ENCODE measurements at places on chromosomes 6 and 20. TPM values are rescaled to one million over a fixed set of nuclear protein-coding genes. Genes with fewer than 3 reads are reported as not detected.

GRCh38 chr6:110813338-110814101, 1.7 kb downstream of the CDK19 start:
- no peak for DNase-seq

DNA sequence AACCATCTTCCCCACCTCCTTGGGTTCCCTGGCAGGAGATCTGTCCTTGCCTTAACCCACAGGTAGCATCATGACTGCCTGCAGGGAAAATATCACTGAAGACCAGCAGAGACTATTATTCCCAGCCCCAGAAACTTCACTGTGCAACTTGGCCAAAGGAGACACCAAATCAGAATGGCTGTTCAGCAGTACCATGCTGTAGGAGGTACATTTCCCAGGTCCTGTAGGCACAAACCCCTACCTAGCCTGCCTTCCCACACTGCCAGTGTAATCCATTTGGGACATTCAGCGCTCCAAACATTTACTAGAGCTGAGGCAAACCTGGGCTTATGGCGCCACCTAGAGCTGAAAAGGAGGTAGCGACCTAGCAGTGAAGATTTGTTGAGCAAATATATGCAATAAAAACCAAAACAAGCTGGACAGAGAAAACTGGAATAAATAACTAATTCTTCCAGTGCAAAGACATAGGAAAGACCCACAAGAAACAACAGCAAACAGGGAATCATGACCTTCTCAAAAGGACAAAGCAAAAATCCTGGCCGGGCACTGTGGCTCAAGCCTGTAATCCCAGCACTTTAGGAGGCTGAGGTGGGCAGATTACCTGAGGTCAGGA, 60.3 kb downstream of the VTA1 start:
- no peak for DNase-seq

DNA sequence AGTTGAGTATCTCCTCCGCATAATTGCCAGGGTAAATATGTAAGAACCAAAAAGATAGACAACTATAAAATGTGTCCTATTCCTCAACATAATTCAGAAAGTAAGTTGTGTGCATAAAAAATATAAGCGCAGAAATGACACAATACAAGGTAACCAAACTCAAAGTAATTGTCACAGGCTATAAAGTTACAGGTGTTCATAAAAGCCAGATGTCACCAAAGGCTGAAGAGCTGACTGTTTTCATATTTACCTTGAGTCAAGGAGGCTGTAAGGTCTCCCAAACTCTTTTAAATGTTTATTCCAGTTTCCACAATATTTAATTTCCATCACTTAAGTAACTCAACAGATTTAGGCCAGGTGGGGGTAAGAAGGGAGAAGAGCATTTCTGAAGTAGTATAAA, 192.2 kb upstream of the MARCKS start:
- no peak for DNase-seq

DNA sequence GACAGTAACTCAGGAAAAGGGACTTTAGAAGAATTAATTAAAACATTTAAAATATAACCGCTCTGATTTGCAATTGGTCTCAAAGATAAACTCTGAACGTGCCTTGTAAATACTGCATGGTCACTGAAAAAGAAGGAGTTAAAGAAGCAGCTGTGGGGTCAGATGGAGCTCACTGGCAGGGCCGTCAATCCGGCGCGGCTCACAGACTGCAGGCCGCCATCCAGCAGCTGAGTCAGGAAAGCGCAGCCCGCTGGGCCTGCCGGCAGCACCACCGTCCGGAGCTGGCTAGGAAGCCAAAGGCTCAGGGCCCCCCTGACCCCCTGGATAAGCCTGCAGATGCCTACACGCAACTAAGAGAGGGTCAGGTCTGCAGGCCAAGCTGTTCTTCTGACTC, 54.2 kb upstream of the FRMD1 start:
- no peak for DNase-seq

DNA sequence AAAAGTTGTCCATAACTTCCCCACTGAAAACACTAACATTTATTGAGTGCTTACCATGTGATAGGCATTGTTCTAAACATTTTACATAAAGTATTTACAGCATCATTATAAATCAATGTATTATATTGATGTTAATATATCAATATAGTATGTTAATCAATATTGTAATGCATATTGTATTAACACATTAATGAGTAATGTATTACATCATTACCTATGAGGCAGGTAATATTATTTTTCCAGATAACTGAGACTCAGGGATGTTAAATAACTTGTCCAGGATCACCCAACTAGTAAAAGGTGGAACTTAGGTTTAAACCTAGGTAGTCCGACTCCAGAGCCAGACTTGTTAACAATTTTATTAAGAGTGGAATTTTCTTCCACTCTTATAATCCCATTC, 12.2 kb upstream of the TREM2 start:
- DNase-seq: no peak

DNA sequence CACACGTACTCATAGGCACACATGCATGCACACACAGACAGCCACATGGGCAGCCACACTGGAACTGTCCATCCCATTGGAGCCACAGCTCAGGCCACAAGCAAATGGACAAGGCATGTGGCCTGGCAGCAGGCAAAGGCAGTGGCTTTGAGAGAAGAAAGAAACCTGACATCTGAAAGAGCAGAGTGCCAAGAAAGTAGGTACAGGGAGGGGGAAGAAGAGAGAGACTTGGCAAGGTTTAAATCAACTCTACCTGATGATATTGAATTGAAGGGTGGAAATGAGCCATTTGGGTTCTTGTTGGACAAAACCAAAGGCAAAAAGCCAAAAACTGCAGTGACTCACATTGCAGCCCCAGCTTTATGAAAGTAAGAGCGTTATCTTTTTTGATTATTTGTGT, 142.7 kb downstream of the PCSK2 start:
- no peak for DNase-seq

GRCh38 chr6:141401851-141402250, 730.9 kb upstream of the GJE1 start:
- no peak for DNase-seq

DNA sequence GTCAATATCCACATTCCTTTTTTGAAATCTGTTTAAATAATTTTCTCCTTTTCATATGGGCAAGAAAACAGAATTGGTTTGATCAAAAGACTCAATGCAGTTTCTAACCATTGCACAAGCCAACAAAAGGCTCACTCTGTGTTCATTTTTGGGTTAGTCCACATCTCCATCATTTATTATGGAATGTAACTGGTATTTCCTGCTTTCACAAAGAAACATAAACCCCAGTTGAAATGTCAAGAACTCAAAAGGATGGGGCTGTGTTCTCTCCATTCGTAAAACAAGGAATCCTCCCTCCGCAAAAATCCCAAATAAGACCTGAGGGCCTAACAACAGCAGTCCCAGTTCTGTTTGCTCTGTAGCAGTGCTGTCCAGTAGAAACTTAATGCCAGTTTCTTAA, 420.9 kb downstream of the GJA1 start:
- no peak for DNase-seq

- DNase-seq: no peak
Measured at GRCh38 chr20:36632147-36632486, 13.9 kb downstream of the SLA2 start.

GRCh38 chr20:5078399-5078958, 41.3 kb downstream of the PCNA start:
- DNase-seq: peak; percentile 70

DNA sequence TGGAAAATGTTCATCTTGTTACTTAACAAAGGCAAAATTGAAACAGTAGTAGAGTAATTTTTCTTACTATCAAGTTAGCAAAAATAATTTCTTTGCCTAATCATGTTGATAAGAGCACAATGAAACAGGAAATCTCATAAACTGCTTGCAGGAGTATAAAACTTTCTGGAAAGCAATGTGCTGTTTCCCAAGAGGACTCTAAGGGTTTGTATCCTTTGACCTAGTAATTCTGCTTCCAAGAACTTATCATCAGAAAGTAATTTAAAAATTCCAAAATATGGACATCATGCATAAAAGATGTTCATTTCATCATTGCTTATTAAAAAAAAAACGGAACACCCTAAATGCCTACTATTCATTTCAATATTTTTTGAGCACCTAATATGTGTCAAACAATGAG, 46.1 kb upstream of the TNFAIP3 start:
- DNase-seq: no peak

DNA sequence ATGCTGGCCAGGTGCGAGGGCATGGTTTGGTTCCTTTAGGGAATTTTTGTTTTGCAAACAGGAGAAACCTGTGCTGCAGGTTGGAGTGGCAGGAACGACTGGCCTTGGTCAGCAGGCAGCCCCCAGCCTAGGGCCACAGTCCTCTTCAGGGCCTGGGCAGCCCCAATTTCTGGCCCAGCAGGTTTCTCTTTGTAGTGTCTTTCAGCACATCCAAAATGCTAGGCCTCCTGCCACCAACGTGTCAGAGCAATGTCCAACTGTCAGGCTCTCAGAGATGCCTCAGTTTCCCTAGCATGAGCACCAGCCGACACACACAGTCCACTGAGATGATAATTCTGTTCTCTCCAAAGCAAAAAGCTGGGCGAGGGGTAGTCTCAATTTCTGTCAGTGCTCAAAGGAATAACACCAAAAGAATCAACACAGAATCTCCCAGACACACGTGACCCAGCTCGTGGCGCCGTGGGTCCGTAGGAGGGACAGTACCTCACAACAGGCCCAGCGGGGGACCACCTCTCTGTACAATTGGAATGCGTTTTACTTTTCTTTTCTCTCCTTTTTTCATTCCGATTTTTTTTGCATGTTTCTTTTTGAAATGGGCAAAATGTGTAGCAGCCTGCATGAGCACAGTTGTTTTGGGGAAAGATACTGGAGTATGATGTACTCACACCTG, 125.9 kb downstream of the TAF4 start:
- DNase-seq: no peak

DNA sequence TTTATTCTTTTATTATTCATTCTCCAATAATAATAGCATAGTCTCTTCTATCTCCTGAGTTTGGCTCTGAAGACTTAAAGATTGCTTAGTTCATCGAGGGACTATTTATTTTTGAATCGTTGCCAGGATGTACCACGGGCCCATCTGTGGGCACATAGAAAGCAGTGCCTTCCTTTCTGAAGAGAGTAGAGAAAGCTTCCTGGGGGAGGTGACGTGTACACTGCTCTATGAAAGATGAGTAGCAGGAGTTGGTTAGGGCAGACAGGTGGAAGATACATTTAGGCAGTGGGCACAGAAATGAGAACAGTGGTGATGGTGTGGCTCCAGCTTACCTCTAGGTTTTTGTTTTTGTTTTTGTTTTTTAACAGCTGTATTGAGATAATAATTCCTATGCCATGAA, 98.4 kb downstream of the CDKAL1 start:
- DNase-seq: no peak

DNA sequence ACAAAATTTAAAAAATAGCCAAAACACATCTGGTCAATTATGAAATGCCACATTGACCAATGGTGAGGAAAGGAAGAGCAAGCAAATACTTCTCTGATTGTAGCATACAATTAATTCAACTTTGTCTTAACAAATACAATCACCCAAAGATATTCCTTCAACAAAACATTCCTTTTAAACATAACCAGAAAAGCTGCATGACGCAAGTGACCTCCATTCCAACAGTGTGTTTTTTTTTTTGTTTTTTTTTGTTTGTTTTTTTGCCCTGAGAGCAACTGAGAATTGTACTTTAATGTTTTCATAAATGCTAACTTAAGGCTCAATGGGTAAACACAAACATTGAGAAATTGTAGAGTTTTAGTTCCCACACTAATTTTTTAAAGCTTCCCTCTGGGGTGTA, 184.4 kb downstream of the PTPRK start:
- DNase-seq: no peak

GRCh38 chr6:129759796-129760605, 50.0 kb upstream of the ARHGAP18 start:
- no peak for DNase-seq

DNA sequence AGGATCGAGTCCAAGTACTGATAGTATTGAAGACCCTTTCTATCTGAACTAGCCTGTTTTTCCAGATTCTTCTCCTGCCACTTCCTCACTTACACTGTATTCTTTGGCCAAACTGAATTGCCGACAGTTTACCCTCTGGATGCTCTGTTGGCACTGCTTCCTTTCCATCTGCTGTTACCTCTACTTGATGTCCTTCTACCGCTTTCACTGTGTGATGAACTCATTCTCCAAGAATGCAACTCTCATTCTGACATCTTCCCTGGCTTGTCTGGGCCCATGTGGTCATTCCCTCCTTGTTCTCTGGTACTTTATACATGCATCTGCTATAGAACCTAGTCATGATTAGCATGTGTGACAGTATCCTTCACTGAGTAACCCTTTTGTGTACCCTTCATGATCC, 16.3 kb downstream of the RPRD1B start:
- no peak for DNase-seq

DNA sequence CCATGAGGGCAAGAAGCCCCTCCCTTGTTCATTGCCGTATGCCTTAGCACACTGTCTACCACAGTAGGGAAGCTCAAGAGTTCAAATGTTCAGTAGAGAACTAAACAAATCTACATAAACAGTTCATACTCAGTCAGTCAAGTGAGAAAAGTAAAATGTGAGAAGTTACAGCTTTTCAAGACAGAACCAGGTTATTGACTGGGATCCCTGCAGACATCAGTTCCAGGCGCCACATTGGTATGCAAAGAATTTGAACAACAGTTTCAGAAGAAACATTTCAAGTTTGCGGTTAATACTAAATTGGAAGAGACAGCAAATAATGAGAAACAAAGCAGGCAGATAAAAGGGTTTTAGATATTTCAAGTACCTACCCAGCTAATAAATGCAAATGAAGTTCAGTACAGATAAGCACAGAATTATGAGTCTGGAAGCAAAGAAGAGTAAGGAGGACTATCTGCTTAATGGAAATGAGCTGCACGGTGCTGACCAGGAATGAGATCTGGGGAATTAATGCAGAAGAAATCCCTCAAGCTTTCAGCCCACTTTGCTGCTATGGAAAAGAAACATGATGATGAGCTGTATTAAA, 246.2 kb downstream of the HACE1 start:
- no peak for DNase-seq

GRCh38 chr6:112906726-112907125, 559.6 kb downstream of the RFPL4B start:
- no peak for DNase-seq

DNA sequence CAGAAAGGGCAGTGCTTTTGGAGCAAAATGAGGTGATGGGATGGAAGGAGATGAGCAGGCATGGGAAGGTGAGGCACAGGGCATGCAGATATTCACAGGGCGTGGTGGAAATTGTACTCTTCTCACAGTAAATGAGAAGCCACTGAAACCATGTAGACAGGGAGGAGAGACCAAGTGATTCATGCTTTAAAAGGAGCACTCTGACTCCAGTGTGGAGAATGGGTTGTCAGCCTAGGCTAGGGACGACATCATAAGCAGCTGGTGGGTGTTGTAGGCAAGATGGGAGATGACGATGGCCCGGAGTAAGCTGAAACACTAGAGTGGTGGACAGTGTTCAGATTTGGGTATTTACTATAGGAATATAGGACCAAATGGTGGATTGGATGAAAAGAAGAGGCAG, 18.4 kb downstream of the PDE7B start:
- DNase-seq: no peak

GLP1R gene
- total RNA-seq: 1.6 TPM

SLC22A3 gene
- 189 TPM for total RNA-seq

ZNF311 gene
- total RNA-seq: 2.1 TPM

RNF217 gene
- 43.5 TPM for total RNA-seq

NDUFAF5 gene
- total RNA-seq: 28.2 TPM

HLA-G gene
- total RNA-seq: 1.2 TPM

ENPP4 gene
- 22.0 TPM for total RNA-seq

HCRTR2 gene
- total RNA-seq: not detected

SLC17A9 gene
- 3.8 TPM for total RNA-seq

MLN gene
- not detected for total RNA-seq

SOBP gene
- 18.5 TPM for total RNA-seq

TMEM74B gene
- total RNA-seq: 7.1 TPM

TRAPPC3L gene
- 0.22 TPM for total RNA-seq

BPIFB4 gene
- total RNA-seq: not detected

All from sciatic nerve (tissue), 2 donors.